ENCODE measurements at places on chromosomes 12 and 14.
A peak's percentile ranks its signal among the peaks of the same experiment; 100 is the strongest.

DNA sequence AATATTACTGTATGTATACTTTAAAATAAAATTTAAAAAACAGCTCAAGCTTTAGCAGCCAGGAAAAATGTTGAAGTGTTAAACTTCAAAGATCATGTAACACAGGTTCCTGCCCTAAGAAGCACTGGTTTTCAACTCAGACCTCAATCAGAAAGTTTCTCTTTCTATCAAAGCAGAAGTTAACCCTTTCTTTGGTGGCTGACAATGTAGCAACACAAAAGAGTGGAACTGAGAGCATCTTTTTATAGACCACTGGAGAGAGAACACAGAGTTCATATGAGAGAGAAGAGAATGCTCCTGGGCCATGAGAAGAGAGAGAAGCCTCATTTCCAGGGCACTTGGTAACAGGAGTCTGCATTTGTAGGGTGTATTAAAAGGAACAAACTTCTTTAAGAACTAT, 42.2 kb upstream of the KTN1 start:
- no peak for DNase-seq

- no peak for DNase-seq
These were observed 31.7 kb downstream of the STX2 start for GRCh38 chr12:130807309-130807708.

- DNase-seq = no peak
These were observed 702.9 kb downstream of the TRHDE start for GRCh38 chr12:72974954-72975555.

GRCh38 chr14:74976264-74977113, 21.1 kb upstream of the PGF start:
- no peak for DNase-seq

DNA sequence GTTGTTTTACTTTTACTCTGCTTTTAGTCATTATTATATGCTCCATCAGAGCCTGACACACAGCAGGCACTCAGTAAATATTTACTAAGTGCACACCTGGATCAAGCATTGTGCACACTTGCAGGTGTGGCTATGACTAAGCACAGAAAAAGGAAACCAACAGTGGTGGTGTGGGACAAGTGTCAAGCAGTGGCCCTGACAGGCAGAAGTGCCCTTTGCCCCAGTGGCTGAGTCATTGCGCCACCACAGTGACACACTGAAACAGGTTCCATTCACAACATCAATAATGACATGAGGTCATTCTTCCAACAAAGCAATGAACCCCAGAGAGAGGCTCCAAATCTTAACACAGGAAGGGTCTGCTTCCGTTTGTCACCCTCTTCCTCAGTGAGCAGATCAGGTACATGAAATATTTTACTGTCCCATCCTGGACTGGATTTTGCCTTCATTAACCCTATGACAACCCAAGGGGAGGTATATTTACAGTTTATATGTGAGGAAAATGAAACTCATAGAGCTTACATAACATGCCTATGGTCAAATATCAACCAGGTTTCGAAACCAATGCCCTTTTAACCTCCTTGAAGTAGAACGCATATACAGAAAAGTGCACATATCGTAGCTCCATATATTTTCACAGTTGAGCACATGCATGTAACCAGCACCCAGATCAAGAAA, 82.6 kb upstream of the GTF2A1 start:
- DNase-seq = peak; percentile 48

- DNase-seq = no peak
These were observed 26.2 kb upstream of the HSP90B1 start for GRCh38 chr12:103903993-103904392.

DNA sequence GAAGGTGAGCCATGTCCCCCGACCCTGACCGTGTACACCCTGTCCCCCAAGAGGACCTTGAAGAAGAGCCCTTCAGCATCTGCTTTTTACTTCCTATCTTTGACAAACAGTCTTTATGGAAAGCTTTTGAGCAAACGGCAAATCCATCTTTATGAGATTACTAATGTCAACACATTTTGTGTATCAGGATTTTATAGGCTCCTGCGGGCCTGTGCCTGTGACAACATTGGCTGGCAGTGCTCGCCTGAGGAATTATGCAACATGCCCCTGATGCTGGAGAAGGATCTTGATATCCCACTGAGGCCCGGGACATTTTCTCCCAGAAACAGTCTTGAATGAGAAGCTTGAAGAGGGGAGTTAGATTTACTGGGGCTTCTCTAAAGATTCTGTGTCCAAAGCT, 416.5 kb downstream of the NRXN3 start:
- peak; percentile 80 for DNase-seq

- DNase-seq = no peak
These were observed 2.0 kb upstream of the GAPDH start for GRCh38 chr12:6532051-6532926.

DNA sequence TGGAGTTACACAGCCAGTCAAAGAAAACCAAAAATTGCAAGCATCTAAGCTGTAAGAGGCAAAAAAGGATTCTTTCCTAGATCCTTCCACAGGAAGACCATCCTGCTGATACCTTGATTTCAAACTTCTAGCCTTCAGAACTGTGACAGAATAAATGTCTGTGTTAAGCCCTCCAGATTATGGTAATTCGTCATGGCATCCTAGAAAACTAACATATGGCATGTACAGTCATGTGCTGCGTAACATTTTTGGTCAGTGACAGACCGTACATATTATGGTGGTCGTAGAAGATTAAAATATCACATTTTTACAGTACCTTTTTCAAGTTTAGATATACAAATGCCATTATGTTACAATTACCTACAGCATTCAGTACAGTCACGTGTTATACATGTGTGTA, 660.9 kb upstream of the LMO3 start:
- no peak for DNase-seq

- DNase-seq = no peak
These were observed 35.8 kb downstream of the CAPS2 start for GRCh38 chr12:75294336-75294735.

Measured in LNCaP clone FGC (cell line).